ENCODE measurements at places on chromosomes 1 and 21.

DNA sequence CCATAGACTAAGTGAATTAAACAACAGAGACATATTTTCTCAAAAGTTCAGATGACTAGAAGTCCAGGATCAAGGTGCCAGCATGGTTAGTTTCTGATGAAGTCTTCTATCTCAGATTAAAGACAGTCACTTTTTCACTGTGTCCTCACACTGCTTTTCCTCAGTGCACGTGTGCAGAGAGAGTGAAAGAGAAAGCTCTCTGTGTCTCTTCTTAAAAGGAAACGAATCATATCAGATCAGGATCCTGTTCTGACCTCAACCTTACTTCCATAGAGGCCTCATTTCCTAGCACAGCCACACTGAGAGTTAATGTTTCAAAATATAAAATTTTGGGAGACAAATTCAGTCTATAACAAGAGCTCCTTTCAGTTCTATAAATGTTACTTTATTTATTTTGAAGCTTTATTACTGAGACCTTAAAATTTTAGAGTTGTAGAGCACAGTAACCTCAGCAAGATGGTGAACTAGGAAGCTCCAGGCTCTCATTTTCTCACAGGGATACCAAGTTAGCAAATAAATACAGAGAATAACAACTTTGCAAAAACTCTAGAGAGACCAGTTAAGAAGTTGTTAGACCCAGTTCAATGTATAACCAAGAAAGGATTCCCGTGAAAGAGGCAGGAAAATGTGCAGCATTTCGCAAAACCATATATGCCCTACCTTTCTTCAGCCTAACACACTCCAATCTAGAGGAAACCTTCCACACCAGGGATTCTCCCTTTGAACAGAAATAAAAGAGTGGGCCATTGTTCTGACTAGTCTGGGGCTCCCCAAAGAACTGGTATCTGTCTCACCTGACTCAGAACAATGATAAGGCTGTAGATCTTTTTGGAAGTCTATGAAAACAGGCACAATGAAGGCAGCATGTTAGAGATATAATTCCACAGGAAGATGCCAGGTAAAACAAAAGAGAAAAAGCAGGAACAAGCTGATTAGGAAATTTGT, 372.2 kb downstream of the MRPL39 start:
- no peak for DNase-seq

DNA sequence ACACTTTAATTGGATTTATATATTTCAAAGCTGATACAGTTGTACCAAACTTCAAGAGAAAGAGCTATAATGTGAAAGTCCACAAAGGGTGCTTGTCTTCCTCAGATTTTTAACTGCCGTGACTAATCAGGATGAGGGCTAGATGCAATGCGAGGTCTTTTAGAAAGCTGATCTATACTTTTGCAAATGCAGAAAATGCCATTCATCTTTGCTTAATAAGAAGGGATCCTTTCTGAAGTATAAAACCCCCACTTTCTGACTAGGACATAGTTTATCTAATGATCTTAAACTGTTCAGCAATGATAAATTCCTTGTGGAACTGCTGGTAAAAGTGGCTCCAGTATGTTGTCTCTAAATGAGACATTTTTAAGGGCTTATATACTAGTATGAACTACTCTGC, 102.7 kb upstream of the NGF start:
- DNase-seq, result no peak

- no peak for DNase-seq
These were observed 93.8 kb downstream of the LAMC2 start for GRCh38 chr1:183279835-183280234.

DNA sequence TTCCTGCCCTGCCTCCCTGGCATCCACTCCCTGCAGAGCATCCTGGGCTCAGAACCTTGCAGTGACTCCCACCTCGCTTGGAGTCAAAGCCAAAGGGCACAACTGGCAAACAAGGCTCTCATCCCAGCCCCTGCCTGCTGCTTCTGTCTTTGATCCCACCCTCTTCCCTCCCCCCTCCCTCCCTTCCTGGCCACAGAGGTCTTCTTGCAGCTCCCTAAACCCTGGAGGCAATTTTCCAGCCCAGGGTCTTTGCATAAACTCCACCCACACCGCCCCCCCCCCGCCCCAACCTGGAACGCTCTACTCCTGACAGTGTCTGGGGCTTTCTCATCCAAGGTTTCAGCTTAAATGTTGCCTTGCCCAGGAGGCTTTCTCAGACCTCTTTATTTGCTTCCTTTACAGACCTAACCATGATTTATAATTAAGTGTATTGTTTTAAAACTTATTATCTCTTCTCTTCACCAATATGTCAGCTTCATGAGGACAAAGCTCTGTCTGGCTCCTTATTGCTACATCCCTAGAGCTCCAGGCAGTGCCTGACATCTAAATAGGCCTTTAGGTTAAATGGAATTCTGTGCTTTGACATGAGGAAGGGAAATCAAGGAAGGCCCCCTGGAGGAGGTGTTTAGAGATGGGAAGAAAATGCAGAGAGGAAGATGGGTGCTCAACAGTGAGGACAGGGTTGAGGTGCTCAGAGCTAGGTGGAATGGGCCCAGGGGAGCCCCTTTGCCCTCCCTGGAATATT, 37.7 kb upstream of the PADI1 start:
- DNase-seq, result no peak

DNA sequence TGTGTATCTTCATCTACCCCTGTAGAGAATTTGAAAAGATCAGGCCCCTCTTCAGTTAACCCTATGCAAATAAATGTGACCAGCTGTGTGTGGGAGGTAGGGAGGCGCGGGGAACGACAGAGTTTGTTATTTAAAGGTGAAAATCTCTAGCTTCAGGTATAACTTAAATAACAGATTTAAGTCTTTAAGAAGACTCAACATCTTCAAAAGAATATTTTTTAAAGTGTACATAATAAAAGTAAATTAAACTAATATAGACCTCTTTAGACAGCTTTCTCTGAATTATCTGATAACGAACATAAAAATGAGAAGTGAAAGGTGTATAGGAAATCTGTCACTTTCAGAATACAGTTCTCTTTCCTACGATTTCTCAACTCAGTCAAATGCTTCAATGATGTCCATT, 16.0 kb downstream of the ANGPTL3 start:
- no peak for DNase-seq

- DNase-seq, result no peak
These were observed 11.3 kb downstream of the GRIK1 start for GRCh38 chr21:29928537-29928936.

DNA sequence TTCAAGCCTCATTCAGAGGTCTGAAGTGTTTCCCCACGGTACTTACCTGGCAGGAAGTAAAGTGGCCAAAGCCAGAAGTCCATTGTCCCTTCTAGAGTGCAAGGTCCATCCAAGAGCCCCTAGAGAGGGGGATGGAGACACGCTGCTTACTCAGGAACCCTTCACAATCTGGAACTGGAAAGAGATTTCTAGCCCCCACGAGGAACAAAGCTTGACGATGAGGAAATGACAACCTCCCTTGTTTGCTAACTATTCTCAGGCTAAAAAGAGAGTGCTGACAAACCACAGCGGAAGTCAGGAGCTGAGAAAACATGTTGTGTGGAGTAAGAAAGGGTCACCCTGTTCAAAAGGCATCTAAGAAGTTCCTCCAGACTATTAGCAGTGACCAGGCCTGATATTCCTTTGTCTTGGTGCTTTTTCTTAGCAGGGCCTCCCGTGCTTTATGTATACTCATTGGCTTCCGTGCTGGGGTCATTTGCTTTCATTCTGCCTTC, at the start of gene FCMR:
Gene FCMR, minus strand, starts transcription at position 170 of the 494 bp plus-strand sequence. Its CDS starts 87 bp downstream, at position 83.
- DNase-seq, result no peak

- DNase-seq, result no peak
These were observed 18.8 kb downstream of the ENTREP3 start for GRCh38 chr1:155236451-155236850.

DNA sequence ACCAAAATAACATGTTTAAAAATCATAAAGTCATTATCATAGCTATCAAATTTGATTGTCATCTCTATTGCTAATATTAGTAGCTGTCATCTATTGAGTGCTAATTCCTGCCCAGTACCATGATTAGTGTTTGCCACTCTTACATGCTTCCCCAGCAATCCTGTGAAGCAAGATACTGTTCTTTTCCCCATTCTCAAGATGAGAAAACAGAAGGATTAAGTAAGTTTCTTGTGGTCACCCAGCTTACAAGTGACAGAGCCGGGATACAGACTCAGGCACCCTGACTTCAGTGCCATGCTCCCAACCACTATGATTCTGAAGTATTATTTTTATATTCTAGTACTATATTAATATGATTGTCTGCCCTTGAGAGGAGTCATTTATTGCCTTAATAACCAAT, 36.5 kb downstream of the LRRC8C start:
- no peak for DNase-seq

DNA sequence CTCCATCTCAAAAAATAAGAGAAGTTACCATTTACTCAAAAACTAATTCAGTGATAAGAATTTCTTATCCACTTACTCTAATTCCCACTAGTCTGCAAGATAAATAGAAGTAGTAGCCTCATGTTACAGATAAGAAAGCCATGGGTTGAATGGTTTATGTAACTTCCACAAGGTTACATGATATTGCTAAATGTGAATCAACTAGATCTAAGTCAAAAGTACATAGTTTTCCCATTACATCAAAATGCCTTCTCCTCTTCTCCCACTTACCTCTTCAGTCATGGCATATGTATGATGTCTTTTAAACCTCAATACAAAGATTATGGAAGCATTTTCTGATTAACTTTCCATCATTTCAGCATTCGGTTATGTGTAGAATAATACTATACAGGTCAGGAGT, 108.5 kb downstream of the ASH1L start:
- no peak for DNase-seq

- DNase-seq, result no peak
These were observed 24.7 kb downstream of the LYST start for GRCh38 chr1:235841938-235842545.

DNA sequence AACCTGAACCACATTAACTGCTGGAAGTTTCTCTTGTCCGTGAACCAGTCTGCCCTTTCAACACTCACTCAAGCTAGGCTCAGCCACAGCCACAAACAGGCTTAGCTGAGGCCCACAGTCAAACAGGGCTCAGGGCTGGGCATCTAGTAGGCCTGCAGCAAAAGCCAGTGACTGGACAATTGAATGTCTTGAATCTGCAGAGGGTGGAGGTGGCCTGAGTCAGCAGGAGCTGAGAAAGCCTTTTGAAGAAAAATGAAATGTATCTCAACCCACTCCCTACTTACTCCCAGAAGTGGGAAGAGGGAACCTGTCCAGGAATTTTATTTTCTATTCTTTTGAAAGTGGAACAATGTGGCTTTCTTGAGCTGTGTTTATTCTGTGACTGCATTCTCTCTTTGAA, 95.4 kb downstream of the PTPRU start:
- DNase-seq, result no peak

DNA sequence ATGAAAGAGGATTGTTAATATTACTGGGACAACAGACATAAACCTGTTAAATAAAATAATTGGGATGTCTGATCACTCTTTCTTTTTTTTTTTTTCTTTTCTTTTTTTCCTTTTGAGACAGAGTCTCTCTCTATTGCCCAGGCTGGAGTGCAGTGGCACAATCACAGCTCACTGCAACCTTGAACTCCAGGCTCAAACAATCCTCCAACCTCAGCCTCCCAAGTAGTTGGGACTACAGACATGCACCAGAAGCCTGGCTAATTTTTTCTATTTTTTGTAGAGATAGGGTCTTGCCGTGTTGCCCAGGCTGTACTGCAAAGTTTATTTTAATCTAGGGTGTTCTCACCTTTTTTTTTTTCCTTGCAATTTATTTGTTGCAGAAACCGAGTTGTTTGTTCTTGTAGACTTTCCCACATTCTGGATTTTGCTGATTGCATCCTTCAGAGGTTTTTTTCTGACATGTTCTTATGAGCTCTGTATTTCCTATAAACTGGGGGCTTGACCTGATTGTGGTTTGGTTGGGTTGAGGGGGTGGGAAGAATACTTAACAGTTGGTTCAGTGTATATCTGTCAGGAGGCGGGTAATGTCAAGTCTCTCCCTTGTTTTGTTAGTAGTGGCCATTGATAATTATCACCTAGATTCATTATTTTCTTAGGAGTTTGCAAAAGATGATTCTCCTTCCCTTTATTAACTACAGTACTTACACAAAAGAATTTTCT, 125.2 kb downstream of the MAST2 start:
- DNase-seq, result no peak

DNA sequence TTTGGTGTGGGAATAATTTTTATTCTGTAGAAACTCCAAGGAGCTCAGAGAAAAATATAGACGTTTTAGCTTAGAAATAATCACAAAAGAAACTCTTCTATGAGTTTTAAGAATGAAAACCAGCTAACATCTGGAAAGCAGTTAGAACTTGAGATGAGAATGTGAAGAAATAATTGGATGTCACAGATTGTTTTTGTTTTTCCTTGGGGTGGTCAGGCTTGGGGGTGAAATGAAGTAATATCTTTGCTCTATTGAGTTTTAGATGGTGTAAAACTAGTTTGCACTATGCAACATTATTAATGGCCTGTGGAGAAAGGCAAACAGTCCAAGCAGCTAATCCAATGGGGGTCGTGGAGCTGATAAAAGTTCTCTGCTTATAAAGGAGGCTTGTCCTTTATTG, 101.2 kb downstream of the FMN2 start:
- no peak for DNase-seq

GRCh38 chr1:245999697-246000637, 507.1 kb downstream of the SMYD3 start:
- DNase-seq, result no peak

DNA sequence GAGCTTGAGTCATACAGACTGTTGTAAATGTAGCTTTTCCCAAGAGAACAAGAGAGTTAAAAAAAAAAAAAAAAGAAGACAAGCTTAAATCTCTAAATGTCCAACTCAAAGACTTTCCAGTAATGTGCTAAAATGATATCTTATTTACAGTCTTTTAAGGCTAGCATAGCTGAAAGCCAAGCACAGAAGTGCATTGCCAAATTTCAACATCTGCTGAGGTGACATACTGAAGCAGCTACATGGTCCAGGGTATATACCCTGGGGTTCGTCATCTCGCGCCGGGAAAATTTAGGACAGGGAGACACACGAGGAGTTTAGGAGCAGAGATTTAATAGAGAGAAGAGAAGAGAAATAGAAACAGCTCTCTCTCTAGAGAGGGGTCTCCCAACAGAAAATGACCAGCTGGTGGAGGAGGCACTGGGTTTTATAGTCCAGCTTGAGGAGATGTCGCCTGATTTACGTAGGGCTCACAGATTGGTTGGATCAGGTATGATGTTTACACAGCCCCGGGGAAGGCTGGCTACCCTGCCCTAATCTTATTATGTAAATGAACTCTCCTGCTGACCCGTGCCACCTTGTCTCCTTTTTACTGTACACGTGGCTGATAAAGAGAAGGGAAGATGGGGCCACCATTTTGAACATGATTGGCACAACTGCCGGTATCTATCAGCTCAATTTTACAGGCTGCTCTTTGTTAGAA, 172.7 kb downstream of the TRIM33 start:
- DNase-seq, result no peak
